ENCODE measurements at places on chromosomes 3 and 15.

DNA sequence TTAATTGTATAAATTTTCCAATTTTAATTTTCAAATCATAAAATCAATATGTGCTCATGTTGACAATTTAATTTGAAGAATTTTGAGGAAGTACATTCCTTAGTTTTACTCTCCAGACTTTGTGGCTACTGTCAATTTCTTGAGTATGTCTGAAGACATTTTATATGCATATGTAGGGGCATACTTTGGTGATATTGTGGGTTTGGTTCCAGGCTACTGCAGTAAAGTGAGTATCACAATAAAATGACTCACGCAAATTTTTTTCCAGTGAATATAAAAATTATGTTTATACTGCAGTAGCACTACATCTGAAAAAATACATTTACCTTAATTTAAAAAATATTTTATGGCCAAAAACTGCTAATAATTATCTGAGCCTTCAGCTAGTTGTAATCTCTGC is 123.2 kb upstream of the PLCL2 start:
- no peak for DNase-seq

DNA sequence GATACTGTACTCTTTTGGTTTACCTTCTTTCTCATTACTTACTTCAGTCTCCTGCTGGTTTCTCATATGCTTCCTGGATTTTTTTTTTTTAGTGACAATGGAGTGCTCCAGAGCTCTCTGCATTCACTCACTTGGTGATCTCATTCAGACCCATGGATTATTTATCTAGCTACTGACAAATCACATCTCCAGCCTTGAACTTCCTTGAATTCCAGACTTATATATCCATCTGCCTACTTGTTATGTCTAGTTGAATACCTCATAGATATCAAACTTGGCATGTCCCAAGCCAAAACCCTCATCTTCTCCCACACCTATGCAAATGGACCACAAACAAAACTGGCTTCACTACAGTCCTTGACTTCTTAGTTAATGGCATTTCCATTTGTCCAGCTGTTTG is 234.7 kb upstream of the ZPLD1 start:
- no peak for DNase-seq

DNA sequence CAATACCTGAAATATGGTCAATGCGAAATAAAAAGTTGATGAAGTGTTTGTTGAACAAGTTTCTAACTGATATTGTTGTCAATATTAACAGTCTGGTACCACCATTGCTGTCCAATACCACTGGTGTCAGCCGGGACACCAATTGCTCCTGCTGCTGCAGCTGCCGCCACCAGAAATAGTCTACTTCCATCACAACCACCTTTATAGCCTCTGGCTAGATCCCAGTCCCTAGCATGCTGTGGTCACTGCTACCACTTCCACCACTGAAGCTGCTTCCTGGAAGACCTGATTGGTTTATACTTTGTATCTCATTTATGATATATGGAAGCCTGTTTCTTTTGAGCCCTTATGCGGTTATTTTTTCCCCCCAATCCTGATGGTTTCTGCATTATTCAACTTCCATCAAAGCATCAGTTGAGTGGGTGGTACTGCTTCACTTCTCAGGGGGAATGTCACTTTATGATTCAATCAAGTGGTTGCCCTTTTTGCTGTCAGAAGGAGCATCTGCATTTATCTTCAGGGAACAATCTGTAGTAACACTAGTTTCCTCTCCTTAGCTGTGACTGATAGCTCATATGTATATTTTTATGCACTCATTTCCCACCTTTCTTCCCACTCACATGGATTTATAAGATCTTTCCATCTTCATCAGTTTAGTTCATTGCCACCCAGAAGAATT is 11.7 kb downstream of the LNP1 start:
- no peak for DNase-seq

DNA sequence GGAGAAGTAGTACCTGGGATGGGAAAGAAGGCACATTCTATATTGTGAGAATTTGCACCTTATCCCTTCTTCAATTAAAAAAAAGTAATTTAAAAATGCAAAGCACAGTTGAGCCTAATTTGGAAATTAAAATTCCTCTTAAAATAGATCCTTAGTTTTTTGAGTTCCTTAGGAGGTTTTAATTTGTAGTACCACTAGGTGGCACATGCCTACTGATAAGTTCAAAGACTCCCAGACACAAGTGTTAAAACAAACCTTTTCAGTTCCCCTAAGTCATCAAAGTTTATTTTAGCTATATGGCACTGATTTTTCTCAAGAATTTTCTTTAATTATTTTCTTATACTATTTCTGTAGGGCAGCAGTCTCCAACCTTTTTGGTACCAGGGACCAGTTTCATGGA is 127.6 kb upstream of the AZI2 start:
- DNase-seq: no peak

- DNase-seq: no peak
Observed at GRCh38 chr15:78444255-78444654, 6.2 kb downstream of the IREB2 start.

DNA sequence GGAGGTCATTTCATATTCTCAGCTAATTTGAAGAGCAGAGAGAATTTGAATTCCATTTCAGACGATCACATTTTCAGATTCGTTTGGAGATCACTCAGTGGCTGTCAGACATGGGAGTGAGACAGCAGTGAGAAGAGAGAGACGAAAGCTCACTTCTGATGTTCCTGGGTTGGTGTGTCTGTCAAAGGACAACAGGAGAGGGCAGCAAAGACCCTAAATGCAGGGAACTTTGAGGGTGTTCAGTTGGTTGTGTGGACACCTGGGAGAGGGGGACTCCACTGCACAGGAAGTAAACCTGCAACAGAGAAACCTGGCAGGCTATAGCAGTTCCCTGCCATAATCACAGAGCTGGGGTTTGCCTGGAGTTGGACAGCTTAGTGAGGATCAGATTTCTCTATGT is 675.1 kb downstream of the SQOR start:
- no peak for DNase-seq

DNA sequence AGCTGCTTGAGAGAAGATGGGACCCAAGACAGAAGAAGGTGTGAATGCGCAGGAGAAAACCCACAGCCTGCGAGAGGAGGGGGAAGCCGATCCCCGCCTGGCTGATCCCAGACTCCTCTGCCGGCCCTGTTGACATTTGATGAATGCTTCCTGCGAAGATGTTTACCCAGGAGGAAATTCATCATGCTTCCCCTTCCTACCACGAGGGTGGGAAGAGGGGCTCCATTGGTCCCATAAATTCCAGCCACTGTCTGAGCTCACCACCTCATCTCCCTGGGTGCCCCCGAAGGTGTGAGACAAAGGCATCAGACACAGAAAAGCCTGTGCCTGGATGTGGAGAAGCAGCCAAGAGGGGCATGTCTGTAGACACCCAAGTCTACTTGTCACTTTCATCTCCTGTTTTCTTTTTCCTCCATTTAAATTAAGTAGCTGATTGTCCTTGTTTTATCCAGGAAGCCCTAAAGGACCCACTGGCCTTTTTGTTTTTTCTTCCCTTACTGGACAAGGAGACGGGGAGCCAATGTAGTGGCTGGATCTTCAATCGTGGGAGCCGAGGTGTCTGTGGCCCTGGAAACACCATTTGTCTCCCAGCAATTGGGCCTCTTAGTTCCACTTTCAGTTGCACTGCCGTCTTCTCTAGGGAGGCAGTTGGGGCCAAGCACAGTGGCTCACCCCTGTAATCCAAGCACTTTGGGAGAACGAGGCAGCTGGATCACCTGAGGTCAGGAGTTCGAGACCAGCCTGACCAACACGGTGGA is 95.3 kb upstream of the HES1 start:
- DNase-seq: no peak

GRCh38 chr3:56422316-56422715 is 46.0 kb downstream of the ERC2 start:
- DNase-seq: no peak

GRCh38 chr3:3448468-3448867 is 269.0 kb upstream of the CRBN start:
- DNase-seq: no peak

DNA sequence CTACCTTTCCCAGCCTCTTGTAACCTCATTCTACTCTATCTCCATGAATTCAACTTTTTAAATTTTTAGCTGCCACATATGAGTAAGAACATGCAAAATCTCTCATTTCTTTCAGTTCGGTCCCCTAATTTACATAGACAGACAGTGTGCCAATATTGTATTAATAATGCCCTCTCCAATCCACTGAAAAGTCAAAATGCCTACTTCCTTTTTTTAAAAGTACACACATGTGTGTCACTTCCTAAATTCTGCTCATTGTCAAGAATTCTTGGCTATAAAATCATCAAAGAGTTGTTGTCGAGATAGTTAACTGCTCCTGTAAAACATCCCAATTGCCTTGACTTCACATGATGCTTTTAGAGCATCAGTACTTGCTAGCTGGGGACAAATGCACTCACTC is 84.2 kb upstream of the IL12A start:
- DNase-seq: no peak

DNA sequence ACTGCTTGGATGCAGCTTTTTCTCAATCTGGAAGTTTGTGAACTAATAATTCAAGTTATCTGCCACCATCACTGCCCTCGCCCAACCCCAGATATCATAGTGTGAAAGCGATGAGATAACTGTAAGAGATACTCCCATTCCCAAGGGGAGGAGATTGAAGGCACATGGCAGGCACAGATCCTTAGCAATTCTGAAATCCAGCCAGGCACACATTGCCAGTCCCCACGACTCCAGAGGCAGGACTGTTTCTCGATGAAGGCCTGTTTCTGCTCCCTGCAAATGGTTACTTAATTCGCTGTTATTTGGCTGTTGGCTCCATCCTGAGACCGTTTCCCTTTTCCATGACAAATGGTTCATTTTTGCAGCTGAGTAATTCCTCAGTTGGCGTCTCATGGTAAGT is 63.2 kb upstream of the NEDD4 start:
- no peak for DNase-seq

DNA sequence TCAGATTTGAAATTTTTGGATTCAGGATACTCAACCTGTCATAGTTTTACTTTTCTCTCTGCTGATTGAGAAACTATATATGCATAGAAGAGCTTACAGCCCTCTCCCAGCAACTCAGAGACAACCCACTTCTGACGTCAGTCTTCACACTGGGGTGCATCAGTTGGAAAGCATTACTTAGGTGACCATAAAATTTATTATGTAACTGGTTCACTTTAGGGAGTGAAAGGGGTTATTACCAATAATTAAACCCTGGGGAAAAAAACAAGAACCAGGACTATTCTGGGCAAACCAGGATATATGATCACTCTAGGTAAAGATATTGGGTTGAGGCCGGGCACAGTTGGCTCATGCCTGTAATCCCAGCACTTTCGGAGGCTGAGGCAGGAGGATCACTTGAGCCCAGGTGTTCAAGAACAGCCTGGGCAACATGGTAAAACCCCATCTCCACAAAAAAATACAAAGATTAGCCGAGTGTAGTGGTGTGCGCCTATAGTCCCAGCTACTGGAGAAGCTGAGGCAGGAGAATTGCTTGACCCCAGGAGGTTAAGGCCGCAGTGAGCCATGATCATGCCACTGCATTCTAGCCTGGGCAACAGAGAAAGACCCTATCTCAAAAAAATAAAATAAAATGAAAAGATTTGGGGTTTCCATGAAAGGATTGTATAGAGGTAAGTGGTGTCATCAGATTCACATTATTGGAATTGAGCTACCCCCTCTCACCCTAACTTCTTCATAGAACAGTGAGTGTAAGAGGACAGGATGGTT is 27.1 kb downstream of the HES1 start:
- no peak for DNase-seq

GRCh38 chr3:64354221-64354620 is 129.0 kb upstream of the PRICKLE2 start:
- DNase-seq: no peak

DNA sequence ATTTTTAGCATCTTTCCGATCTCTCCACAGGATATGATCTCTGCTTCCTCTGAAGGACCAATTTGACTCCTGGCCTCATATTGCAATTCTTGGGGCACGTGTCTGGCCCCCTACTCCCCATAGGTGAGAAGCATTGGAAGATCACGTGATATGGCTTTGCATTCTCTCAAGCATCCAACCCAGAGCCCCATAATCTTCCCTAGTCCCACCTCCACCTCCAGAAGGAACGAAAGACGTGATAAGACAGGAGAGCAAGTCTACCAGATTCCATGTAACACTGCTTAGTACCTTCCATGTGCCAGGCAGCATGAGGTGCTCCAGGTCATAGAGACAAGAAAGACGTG is 176.3 kb downstream of the MEGF11 start:
- DNase-seq: no peak

GRCh38 chr3:195613468-195614069 is 29.8 kb upstream of the APOD start:
- no peak for DNase-seq

DNA sequence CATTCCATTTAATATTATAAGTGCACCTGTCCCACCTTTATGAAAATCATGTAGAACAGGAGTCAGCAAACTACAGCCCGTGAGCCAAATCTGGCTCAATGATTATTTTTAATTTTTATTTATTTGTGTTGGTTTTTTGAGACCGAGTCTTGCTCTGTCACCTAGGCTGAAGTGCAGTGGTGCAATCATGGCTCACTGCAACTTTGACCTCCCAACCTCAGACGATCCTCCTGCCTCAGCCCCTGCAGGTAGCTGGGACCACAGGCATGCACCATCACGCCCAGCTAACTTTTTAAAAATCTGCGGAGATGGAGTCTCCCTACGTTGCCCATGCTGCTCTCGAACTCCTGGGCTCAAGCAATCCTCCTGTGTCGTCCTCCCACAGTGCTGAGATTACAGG is 42.0 kb downstream of the MYO1E start:
- DNase-seq: no peak

GRCh38 chr3:144058713-144059112 is 87.1 kb downstream of the DIPK2A start:
- no peak for DNase-seq

DNA sequence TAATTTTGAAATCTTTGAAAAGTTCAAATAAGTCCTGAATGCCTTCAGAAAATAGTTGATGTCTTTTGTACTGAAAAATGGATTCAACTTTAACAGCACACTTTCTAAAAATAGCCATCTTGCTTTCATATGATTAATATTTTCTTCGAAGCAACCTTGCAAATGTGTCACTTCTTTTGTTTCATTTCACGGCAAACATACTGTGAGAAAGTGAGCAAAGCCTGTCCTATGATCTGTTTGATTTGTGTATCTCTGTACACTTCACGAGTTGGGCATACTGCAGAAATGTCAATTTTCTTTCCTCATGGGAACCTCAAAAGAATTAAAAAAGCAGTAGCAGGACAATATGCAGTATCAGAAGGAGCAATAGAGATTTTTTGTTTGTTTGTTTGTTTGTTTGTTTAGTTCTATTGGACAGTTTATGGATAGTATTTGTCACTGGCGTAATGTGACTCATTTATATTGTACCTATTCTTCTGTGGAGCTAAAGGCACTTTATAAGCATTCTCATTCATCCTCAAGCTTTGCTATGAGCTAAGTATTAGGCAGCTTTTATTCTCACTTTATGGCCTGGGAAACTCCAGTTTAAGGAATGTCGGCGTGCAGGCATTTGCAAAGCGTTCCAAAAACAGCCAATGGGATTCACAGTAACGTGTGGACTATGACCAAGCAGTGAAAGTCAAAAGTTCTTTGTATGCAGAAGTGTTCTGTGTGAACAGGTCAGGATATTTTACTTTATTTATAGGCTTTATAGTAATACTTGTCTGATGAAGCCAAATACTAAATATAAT is 572.0 kb downstream of the NAALADL2 start:
- no peak for DNase-seq

- no peak for DNase-seq
Observed at GRCh38 chr3:7062714-7063113, 201.8 kb downstream of the GRM7 start.
